ENCODE measurements at places on chromosomes 6 and 20.

DNA sequence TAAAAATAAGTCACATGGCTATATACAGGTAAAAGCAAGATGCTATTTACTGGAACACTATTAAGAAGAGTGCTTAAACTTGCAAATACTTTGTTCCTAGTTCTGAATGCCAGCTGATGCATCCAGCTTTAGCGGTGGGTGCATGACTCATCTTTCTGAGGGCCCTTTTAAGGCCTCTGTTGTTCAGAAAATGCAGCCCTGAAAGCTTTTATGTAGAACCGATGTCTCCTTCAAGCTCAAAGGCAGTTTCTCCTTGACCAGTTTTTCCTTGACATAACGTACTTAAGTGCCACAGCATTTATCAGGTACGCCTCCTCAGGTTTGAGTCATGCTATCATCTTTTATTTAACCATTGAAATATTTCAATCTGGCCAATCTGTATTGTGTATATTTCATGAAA is 82.8 kb downstream of the MLIP start:
- DNase-seq: no peak

DNA sequence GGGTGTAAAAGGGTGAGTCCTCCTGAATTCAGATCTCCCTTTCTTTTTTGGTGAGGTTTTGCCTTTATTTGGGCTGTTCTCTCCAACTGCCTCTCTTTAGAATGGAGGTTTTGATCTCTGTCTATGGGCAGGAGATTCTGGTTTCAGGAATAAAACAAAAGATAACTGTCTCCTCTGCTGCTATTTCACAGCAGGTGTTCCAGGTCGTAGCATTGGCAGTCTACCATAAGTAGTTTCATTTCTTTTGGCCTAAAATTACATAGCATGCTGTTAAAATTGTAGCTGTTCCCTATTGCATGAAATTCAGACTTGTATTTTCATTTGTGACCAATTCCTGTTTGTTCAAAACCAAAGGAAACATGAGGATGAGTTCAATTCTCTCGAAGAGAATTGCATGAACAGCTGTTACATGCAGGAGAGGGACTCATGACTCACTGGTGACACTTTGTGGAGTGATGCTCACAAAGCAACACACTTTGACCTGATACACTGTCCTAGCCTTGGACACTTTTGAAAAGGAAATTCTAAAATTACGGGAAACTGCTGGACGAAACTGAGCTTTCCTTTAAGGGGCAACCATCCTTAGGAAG is 76.8 kb upstream of the SIRPG start:
- DNase-seq: no peak

GRCh38 chr6:123604067-123604466 is 32.7 kb downstream of the TRDN start:
- peak; percentile 3 for DNase-seq

DNA sequence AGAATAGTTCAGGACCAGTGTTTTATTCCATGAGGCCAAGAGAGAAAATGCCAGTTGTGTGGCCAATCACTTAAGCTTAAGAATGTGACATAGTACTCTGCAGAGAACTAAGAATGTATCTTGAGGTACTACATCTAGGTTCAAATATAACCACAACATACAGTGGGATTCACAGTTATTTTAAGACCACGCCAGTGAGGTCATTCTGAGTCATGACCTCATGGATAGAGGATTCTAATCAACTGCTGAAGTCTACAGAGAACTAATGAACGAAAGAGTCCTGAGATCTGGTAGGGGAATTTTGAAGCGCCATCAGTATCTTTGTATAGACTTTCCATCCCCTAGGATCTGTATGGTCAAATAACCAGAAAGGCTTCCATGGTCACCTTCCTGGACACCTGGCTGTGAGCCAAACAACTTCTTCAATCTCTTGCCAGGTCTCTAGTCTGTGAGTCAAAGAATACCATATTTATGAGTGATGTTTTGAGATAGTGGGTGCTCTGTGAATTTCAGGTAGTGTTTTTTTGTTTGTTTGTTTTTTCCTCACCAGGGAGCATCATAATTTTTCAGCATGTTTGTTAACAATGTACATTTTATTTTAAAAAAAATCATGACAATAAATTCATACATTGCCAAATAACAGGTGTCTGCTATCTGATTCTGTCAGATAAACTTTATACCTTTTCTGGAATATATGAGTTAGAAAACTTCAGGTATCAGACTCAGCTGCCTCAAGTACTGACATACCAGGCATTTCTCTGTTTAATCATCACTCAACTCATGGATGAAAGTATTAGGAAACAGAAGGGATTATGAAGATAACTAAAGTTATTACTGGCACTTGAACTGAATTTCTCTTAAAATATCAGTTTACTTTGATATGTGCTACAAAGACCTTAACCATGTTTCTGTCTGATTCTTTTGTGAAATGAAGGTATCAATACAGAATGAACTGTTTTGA is 217.9 kb downstream of the PLCB4 start:
- no peak for DNase-seq

DNA sequence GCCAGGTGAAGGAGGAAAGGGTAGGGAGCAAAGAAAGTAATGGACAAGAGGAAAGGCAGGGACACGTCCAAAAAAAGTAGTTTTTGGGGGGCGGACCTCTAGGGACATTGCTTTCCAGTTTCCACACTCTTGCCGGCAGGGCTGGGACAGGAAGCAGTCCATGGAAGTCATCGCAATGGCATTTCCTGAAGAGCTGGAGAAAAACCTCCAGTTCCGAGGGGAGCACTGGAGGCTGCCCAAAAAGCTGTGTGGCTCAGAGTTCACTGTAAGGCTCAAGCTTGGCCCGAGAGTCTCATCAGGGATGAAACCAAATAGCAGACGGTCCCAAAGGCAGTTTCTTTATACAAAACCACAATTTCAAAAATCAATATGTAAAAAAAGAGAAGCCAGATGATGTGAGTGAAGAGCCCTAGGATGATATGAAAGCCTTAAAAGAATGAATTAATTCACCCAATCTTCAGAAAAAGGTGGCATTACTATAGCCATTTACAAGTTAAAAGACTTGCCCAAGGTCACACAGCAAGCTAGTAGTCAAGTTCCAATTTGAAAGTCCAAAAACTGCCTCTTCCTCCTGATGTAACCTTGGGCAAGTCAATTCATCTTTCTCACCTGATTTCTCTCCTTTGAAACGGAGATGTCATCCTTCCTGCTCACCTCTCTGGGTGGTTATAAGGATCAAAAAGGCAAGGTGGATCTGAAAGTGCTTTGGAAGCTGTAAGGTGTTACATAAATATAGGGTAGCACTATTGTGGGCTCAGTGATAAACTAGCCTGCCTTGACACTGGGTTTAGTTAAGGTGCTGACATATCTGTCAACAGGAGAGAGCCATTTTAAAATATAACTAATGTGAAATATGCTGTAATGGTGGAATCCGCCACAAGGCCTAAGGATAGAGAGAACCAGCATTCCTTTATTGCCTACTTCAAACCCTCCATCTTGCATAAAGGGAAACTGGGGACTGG is 9.1 kb downstream of the BCL2L1 start:
- no peak for DNase-seq

DNA sequence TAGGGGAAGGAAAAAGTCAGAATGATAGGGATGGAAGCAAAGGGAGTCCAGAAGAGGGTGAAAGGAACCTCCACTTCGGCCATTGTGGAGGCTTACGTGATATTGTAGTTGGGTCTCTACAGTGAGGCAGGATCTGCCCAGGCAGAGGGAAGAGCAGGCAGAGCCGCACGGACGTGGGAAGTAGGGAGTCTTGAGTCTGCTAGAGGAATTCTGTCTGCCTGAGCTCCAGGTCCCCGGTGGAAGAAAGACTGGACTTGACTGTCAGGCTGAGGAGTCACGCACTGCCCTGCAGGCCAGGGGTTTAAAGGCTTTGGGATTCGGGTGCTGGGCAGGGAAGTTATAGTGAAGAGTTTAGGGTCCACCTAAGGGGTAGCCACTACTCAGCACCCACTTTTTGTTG is 16.4 kb downstream of the TGM6 start:
- DNase-seq: no peak

- no peak for DNase-seq
Observed at GRCh38 chr6:36312854-36313648, 23.6 kb downstream of the BNIP5 start.

DNA sequence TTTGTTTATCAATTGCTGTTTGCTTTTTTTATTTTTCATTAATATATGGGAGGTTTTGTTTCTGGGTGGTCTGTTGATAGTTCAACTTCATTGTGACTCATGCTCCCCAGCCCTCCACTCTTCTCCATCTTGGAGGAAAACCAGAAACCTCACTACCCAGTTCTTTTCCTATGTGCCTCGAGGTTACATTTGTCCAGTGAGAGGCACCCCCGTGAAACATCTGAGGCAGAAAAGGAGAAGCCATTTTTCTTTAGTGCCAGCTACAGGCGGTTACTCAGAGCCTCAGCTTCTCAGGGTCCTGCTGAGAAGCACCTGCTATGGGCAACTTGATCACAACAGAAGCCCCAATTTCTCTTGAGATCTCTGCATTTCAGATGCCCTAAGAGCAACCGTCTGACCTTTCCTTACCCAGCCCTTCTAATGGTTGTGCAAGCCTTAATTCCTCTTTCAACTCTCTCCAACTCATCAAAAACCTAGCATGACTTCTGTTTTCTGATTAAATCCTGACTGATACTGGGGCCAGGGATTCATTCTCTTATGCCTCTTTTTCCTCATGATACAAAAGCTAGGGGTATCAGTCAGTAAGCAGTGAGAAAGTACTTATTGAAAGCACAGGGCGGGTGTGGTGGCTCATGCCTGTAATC is 144.6 kb downstream of the ELOVL4 start:
- no peak for DNase-seq

- no peak for DNase-seq
Observed at GRCh38 chr6:2799936-2800527, 34.8 kb downstream of the WRNIP1 start.

- no peak for DNase-seq
Observed at GRCh38 chr6:106167096-106167814, 81.1 kb downstream of the PRDM1 start.

DNA sequence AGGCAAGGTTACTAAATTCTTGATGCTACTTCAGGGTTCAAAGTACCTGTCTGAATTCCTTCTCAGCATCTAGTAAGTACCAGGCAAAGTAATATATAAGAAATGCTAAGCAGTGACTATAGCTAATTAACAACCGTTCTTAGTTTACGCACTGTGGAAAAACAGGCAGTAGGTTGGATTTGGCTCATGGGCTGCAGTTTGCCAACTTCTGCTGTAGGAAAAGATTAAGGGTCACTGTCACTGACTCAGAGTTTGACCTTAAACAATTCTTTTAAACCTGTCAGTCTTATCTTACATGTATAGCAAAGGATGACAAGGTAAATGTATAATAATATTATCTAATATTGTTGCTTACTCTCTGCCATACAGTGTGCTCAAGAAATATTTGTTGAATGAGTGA is 42.3 kb downstream of the CTNNBL1 start:
- no peak for DNase-seq

- no peak for DNase-seq
Observed at GRCh38 chr6:12064131-12064530, 52.0 kb downstream of the HIVEP1 start.

GRCh38 chr6:111121789-111122350 is 34.6 kb downstream of the SLC16A10 start:
- DNase-seq: no peak

- peak; percentile 22 for DNase-seq
Observed at GRCh38 chr6:148166339-148166968, 176.2 kb upstream of the SASH1 start.

DNA sequence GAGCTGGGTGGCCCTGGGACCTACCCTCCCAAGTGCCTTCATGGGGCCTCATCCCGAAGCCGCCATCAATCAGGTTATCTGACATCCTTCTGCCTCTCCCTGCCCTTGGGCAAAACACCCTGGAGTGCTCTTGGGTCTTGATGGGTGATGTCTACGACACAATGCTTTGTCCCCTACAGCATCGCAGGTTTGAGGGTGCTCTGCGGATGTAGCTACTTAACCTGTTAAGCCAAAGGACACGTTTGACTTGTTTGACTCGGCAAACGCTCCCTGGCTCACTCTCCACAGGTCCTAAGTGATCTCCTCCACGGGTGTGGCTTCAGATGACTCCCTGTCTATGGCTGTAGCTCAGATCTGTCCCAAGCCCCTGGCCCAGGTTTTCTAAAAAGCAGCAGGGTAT is 35.6 kb downstream of the TBC1D7 start:
- DNase-seq: no peak

DNA sequence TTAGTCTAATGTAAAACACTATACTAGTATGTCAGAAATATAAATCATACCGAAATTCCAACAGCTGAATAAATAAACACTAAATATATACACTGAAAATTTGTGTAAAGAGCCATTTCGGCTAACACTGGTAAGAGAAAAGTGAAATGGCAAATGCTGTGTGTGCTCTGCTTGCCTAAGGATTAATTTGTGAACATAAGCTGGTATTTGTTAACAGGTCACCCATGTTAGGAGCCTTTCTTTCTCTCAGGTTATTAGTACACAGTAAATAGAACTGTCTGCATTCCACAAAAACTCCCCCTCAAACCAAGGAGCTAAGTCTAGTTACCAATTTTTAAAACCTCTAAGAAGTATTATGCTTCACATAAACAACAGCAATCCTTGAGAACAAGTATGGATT is 27.0 kb downstream of the ELOVL5 start:
- DNase-seq: no peak

- DNase-seq: no peak
Observed at GRCh38 chr20:23151008-23151703, 65.0 kb upstream of the CD93 start.

GRCh38 chr6:130773860-130774259 is 53.3 kb upstream of the SMLR1 start:
- no peak for DNase-seq

GRCh38 chr6:39196673-39197091 is 32.6 kb downstream of the KCNK5 start:
- DNase-seq: no peak

DNA sequence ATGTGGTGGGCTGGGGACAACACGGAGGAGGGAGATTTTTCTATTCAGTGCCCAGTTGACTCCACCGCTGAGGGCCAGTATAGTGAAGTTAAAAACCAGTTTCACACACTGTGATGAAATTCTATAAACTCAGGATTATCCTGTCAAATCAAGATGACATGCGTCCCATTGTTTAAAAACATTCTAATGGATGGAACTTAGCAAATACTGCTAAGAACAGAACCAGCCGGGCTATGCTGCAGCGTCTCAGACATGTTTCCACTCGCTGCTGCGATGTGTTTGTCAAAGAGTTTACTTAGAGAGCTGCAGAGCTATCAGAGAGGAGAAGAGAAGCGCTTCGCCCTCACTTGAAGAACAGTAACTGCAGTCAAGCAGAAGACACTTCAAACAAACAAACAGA is 212.6 kb upstream of the FOXQ1 start:
- DNase-seq: no peak

DNA sequence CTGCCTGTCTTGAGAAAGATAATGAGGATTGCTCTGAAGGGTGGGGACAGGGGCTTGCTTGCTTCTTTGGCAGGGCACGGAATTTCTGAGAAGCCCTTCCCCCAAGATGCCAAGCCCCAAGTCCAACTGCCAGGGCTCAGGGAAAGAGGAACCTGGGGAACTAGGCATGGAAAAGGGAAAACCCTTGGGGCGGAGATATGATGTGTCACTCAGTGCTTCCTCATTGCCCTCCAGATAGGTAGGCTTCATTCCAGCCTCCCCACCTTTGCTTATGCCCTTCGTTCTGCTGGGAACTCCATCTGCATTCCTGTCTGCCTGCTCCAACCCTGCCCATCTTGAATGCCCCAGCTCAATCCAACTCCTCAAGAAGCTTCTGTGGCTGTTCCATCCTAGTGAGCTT is 61.2 kb downstream of the VEGFA start:
- DNase-seq: no peak

GRCh38 chr20:63090052-63090451 is 83.3 kb upstream of the BHLHE23 start:
- DNase-seq: no peak
